ENCODE measurements at places on chromosomes 16 and 17.

GRCh38 chr17:28471531-28472342, 1.7 kb upstream of the SLC13A2 start:
- no peak for DNase-seq

DNA sequence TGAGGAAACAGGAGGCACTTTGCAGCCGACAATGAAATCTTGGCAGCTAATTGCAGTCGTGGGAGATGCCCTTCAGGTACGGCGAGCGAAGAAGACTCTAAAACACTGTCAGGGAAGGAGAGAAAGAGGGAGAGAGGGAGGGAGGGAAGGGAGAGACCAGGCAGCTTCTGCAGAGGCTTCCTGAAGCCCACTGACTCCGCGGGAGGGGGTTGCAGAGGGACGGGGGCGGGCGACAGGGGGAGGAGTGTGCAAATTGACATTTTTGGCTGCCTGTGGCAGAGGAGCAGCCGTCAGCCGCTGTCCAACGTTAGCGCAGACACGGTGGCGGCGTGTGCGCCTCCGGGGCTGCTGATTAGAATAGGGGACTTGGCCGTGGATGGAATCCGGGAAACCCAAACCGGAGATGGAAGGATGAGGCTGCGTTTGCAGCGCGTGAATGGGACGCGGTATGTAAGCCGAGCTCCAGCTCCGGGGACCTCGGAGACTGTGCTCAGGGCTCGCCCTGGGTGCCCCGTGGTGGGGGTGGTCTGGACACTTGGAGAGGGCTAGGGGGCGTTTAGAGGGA, 849.1 kb upstream of the RBFOX1 start:
- no peak for DNase-seq

DNA sequence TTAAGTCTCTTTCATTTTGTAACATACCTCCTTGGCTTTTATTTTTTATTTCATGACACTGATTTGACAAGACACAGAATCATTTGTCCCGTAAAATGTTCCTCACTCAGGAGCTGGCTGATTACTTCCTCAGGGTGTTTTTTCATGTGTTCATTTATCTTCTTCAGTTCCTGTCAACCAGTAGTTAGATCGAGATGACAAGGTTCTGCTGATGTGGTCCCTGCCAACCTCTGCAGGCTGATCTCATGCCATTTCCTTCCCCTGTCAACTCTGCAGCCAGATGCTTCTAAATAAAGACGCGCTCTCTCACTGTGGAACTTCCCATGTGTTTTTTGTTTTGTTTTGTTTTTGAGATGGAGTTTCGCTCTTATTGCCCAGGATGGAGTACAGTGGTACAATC, 8.1 kb upstream of the CXCL16 start:
- DNase-seq = no peak

DNA sequence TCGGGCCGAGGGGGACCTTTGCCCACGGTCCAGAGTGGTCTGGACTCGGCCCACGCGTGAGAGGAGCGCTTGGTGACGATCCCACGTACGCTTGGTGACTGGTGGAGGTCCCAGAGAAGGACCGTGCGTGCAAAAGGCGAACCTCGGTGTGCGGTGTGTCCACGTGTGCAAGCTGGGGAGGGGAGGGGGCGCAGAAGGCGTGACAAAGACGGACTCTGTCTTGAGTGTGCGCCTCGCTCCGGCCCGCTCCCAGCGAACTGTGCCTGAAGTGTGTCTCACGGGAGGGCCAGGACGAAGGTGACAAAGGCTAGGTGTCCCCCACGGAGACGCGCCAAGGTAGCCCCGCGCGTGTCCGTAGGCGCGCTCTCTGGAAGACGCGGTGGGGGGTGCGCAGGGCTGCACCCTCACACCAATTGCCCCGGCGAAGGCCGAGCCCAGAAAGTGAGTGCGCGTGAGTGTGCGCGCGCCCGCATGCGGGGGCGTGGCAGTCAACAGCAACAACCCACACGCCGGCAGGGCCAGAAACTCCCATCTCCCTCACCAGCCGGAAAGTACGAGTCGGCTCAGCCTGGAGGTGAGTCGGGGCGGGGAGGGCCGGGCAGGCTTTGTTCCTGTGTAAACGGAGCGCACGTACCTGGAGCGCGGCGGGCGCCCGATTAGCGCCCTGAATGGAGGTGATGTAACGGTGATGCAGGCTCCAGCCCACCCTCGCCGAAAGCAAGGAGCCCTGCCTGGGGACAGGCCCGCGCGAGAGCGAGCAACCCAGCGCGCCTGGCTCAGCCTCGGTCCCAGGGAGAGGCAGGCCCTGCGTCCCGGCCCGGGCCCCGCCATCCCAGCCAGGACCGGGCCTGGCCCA, at the start of gene GPRC5C:
TSS of gene GPRC5C (plus strand) at position 521 of the 856 bp plus-strand sequence. CDS start 7,689 bp downstream, outside the sequence.
- DNase-seq = peak; percentile 49

DNA sequence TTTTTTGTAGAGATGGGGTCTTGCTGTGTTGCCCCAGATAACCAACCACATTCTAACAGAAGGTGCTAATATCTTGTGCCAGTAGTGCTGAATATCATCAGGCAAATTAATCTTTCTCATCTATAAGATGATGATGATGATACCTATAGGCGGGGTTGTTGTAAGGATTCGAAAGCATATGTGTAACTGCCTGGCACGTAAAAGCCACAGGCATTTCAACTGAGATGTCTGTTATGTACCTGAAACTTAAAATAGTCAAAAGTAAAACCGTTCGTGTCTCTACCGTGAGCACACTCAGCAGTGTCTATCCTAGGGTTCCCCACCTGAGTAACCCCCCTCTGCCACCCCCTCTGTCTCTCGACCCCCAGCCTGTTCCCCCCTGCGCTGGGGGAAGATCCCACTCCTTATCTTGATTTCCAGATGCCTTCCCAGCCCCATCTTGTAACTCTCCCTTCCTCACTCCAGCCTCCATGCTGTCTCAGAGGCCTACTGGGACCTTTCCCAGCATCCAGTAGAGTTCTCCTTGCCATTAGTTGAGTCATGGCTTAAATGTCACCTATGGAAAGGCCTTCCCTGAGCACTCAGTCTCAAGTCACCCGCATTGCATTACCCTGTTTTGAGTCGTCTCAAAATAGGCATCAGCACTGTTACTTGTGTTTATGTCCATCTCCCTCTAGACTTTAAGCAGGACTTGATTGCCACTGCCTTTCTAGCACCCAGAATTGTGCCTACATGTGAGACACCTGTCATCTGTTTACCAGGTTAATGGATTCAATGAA, 34.1 kb downstream of the CDRT15 start:
- no peak for DNase-seq
